Activated T-cell treated with anti-CD3 and anti-CD28 coated beads, Interleukin-2, amount 50 U/mL, for 4 hours (primary cell): ENCODE measurements at places on chromosomes 5 and 9. TPM values are rescaled to one million over a fixed set of nuclear protein-coding genes. Genes with fewer than 3 reads are reported as not detected.

The SOHLH1 gene
- total RNA-seq, result not detected

The C5 gene
- total RNA-seq, result 0.18 TPM

The GABRA1 gene
- total RNA-seq, result not detected

The CYLC2 gene
- total RNA-seq, result not detected

The NUTM2G gene
- not detected for total RNA-seq

The PCDHGA10 gene
- 0.25 TPM for total RNA-seq

The ANKRD33B gene
- 9.7 TPM for total RNA-seq

The ADRA1B gene
- 0.49 TPM for total RNA-seq

GRCh38 chr5:90518661-90519060 lies 10.7 kb downstream of the LYSMD3 start:
- DNase-seq, result no peak

GRCh38 chr9:33619666-33620404 lies 95.8 kb downstream of the ANKRD18B start:
- DNase-seq, result no peak

DNA sequence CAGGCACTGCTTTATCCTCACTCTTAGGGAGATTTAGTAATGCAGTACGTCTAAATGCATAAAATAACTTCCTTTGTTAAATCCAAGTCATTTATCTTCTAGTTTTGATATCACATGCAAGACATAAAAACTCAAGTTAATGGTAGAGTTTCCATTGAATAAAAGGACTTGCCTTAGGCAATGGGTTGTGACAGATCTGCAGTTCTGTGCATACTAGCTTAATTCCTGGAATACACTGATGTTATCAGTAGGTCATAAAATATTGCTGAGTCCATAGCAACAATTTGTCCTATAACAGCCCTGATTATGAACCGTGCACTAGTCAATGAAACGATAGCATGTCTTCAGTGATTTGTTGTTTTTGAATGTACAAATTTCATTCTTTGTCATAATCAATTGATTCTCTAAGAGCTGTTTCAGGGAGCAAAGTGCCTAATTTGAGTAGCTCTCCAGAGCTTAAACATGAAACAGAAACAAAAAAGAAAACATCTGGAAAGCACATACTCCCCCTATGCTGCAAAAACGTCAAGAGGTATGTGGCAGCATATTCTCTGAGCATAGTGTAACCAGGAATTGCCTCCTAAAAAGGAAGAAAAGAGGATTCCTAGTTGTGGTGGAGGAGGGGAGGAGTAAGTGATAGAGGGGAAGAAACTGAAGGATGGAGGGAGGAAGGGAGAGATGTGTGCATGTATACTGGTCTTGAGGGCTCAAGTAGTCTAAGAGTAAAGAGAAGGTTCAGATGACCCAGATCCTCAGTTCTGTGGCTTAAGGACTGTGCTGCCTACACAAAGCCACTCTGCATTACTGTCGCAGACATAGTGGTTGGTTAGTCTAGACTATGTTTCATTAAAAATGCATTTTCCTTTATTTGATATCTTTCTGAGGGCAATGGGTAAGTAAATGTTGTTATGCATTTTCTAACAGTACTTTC lies 589.2 kb downstream of the PRR16 start:
- no peak for DNase-seq

- DNase-seq, result no peak
Measured at GRCh38 chr5:67824852-67825251, 390.7 kb upstream of the PIK3R1 start.

DNA sequence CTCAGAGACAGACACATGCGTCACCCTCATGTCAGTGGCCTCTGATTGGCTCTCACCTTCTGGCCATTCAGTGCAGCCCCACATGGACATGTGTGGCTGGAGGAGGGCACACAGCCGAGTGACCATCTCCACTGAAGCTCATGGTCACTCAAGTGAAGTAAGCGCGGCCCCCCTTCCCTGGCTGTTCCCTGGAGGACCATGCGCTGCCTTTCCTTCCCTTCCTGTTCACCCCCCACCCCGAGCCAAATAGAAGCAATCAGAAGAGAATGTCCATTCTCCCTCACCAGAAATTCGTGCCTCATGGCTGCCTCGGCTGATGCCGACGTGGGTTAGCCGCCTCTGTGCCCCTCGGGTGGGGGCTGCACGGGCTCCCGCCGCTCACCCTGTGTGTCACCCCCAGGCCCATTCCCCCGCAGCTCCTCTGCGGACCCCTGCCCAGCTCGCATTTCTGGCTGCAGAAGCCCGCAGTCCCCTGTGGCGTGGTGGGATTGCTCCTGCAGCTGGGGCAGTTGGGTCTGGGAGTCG lies 12.5 kb upstream of the COL5A1 start:
- DNase-seq, result no peak

DNA sequence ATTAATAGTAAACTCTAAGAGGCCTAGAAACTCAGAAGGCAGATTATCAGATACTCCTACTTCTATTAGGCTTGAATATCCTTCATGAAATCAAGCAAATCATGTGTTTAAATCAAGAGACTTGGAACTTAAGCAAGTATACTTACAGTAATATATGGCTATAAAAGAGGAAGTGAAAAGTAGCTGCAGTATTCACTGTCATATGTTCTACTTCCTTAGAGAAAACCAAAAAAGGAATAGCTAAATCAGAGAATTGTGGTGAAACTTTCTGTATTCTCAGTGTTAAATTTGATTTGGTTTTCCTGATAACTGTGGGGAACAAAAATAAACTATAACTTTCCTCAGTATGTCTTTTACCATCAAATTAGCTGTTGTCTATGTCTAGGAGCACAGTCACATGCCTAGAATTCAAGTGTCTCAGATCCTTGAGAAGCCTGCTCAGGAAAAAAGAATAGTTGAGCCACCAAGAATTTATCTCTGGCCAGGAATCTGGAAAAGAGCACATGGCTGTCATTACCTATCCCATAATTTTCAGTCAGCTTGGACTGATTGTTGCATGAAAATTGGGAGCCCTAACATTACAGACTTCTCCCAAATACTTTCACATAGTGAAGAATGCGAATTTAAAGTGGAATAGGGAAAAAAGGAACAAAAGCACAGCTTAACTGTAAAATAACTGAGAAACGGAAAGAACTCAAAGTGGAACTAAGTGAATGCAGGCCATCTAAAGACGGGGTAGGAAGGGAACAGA lies 1.7 kb downstream of the FKBP15 start:
- no peak for DNase-seq

- DNase-seq, result no peak
Measured at GRCh38 chr9:126205845-126206498, 120.7 kb upstream of the MVB12B start.

DNA sequence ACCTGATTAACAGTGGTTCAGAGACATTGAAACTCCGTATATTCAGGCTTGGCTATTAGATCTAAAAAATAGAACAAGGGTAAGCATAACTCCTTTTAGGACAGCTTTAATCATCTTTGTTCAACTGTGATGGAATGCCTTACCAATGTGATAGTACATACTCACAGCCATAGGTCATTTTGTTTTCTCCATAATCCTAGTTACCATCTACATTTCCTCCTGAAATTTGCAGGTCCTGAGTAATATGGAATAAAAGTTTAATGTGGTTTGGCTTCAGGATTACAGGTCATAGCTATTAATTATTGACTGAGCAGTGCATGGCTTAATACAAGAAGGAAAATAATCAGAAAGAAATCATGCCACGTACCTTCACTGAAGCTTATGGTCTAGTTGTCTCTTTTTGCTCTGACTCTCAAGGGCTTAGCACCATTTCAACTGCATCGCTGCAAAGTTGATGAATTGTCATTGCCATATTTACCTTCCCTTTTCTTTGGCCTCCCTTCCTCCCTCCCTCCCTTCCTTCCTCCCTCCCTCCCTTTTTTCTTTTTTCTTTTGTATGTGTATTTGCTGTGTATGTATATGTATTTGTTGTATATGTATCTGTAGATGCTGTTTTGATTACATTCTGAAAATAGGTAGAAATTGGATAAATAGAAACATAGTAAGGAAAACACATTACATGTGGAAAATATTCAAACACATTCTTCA lies 250.9 kb upstream of the ZNF608 start:
- no peak for DNase-seq

DNA sequence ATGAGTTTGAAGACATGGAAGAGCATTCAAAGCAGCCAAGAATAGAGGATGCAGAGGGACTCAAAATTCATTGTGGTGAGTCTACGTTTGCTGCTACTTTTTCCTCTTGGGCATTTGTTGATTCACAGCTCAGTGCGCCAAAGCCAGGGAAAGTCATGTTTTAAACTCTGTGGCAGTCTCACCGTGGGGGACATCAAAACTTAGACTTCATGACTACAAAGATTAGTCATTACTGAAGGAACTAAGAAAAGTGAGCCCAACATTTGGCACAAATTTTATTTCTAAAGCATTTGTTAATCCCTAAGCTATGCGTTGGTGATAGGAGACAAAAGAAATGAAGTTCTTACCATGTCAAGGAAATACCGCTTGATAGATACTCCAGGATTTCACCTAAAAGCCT lies 73.7 kb upstream of the MTAP start:
- DNase-seq, result no peak

- no peak for DNase-seq
Measured at GRCh38 chr5:91031402-91031752, 351.7 kb downstream of the ARRDC3 start.

GRCh38 chr5:143800715-143801114 lies 11.2 kb upstream of the HMHB1 start:
- DNase-seq, result no peak

GRCh38 chr9:7542126-7542525 lies 257.5 kb downstream of the DMAC1 start:
- DNase-seq, result no peak

- no peak for DNase-seq
Measured at GRCh38 chr5:94094793-94095441, 353.5 kb upstream of the POU5F2 start.

GRCh38 chr5:106418196-106418595 lies 1252.5 kb downstream of the EFNA5 start:
- no peak for DNase-seq

DNA sequence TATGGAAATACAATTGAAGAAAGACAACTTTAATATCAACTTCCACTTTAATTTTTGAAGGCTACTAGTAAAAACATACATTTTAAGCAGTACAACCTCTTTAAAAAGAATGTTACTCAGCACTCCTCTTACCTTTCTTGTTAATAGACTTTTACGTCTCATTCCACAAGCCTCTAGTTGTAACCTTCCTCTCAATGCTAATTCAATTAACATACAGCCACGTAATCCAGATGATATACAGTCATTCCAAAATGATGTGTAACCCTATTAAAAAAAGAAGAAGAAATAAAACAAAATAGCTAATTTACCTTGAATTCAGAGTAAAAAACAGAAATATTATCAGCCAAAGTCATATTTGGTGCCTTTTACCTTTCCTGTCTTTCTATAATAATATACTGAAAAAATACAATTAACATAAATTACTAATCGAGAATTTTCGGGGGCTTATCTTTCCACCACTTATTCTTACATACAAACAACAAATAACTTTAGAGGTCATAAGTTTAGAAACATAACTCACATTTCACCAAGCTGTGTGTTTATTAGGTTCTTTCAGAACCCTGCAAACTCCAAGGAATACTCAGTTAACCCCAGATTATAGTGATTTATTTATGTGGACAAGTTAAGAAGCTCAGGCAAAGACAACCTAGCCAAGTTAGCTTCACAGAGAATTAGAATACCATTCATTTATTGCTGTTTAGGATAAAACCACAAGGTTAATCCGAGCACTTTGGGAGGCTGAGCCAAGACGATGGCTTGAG lies 30.3 kb downstream of the GOLPH3 start:
- no peak for DNase-seq

DNA sequence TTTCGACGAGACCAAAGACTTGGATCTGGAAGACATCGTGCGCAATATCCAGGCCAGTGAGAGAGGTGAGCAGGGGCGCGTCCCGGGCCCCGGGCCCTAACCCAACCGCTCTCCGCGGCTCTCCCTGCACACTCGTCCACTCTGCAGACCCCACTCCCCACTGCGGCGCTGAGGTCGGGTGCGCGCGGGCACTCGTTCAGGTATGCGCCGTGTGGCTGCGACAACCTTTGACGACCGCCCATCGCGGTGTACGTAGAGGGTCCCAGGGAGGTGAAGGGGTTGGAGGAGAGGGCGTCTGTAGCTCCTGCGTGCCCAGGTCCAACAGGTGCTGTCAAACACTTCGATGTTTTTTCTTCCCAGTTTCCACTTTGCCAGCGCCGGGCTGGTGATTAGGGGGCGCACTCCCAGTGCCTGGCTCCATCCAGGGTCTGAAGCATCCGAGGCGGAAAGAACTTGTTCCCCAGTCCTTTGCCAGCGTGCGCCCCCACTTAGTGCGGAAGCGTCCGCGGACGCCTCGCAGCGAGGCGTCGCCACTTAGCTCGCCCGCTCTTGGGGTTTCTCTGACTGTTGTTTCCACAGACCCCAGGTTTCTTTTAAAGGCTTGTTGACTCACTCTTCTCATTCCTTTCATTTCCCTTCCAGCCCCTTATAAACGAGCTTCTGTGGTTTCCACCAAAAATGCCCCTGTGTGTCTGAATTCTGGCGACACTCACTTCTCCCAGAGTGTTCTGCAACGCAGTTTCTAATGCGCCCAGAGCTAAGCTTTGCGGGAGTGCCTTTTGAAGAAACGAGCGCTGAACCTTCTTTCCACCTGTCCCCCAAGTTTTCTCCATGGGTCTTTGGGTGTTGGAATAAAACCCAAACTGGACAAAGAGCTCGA lies 1.6 kb downstream of the NPR3 start:
- DNase-seq, result no peak

DNA sequence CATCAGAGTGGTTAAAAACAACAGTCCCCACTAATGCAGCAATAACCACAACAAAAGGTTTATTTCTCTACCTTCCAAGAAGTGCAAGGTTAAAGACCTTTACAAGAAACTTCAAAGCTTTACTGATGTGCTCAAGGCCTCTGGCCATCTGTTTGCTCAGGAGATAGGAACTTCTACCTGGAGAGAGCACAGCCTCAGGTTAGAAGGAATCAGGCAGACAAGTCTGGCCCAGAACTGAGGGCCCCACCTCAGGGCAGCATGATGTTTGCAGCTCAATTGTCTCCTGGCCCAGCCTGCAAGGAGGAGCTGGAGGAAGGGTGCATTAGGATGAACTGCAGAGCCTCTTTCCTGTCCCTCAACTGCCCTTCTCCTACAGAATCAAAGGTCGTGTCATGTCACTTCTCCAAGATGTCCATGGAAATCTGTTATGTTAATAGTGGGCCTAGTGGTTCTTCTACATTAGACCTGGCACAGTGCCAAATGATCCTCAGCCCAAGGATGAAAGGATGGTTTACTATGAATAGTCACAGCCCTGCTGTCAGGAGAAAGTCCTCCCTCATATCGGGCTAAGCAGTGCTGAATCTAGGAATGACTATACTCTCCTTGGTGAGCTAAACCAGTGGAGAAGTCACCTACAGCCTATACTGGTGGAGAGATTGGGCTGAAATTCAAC lies 98.9 kb upstream of the NTRK2 start:
- no peak for DNase-seq

GRCh38 chr9:110048976-110049698 lies 158.8 kb downstream of the C9orf152 start:
- no peak for DNase-seq

DNA sequence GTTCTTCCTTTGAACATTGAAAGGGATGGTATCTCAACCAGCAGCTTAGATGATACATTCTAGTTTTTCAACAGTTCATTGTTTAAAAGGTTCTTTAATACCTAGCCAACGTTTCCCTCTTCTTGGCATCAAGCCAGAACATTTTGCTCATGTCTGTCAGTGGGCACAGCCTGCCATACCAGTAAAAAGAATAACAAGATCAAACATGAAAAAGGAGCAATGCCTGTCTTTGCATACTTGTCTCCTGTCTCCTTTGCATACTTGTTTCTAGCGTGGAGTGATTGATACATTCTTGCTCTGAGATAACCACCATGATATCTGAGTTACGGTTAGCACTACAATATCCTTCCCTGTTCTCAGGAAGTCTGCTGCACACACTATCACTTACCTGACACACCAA lies 248.6 kb upstream of the DAPK1 start:
- DNase-seq, result no peak
